ENCODE measurements at places on chromosomes 5 and 9.

- DNase-seq: no peak
These were observed 349.2 kb upstream of the MEF2C start for GRCh38 chr5:89232139-89232603.

- DNase-seq: no peak
These were observed 551.2 kb upstream of the KLF4 start for GRCh38 chr9:108040783-108041182.

- DNase-seq: no peak
These were observed 7.0 kb upstream of the LOX start for GRCh38 chr5:122085041-122085440.

DNA sequence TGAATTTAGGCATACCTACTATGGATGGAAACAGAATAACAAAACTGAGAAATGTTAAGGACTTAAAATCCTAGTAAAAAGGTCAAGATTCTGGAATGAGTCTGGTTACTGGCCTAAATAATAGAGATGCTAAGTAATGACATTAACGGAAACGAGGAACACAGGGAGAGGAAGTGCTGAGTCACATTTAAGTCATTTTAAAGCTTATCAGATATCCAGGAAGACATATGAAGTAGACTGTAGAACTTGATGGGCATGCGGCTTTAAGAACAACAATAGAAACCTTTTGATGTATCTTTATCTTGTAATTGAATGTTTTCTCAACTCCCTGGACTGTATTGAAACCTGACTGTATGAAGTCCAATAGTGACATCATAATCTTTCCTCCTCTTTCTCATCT is 1251.4 kb upstream of the CDH6 start:
- no peak for DNase-seq

- DNase-seq: no peak
These were observed 7.4 kb downstream of the BRD3OS start for GRCh38 chr9:134032456-134033222.

DNA sequence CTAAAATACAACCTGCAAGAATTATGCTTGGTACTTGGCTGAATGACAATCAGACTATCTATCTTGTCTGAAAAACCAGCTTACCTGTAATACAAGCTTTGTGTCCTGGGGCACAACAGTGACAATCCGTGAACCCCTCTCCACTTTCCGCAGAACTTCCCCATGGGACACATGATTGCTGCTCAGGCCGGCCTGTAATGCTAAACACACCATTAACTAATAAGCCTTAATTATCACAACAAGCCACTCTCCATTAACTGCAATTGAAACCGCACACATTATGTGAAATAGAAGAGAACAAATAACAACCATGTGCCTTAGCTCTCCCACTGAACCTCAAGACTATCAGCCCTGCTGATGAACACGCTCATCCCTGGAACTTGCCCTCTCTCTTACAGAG is 33.7 kb downstream of the ELP1 start:
- DNase-seq: no peak
